ENCODE measurements at places on chromosomes 1 and 21.

- no peak for DNase-seq
Observed at GRCh38 chr1:56644064-56644918, 823 bp upstream of the PRKAA2 start.

DNA sequence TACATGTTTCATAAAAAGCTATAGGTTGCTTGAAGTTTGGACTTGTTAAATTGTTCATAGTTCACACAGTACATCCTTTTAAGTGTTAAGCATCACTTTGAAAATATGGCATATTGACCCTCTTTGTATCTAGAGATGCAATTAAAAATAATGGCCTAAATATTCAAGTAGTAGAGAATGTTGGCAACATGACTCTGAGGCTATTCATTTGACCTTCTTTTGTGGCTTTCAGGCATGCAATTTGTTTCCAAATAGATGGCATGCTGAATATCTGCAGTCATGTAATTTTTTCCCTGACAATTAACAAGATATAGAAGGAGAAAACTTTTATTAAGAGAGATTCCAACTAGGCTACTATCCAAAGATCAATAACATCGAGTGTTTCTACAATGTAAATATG lies 230.5 kb upstream of the ZRANB2 start:
- DNase-seq = no peak

DNA sequence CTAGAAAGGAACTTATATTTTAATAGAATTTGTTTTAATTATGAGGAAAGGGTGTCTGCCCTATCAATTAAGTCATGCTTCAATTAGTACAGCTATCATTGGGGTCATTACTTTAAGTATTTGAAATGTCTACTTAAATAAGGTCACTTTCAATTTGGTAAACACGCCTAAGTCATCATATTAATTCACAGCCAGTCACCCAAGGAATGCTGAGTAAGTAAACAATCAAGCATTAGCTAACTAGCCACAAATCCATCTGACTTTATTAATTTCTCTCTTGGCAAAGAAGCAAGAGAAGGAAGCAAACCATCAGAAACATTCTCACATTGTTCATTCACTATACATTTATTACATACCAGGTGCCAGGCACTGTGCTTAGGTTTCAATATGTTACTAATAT lies 1.2 kb upstream of the LRRC52 start:
- DNase-seq = no peak

GRCh38 chr1:107105914-107106313 lies 34.9 kb upstream of the NTNG1 start:
- no peak for DNase-seq

DNA sequence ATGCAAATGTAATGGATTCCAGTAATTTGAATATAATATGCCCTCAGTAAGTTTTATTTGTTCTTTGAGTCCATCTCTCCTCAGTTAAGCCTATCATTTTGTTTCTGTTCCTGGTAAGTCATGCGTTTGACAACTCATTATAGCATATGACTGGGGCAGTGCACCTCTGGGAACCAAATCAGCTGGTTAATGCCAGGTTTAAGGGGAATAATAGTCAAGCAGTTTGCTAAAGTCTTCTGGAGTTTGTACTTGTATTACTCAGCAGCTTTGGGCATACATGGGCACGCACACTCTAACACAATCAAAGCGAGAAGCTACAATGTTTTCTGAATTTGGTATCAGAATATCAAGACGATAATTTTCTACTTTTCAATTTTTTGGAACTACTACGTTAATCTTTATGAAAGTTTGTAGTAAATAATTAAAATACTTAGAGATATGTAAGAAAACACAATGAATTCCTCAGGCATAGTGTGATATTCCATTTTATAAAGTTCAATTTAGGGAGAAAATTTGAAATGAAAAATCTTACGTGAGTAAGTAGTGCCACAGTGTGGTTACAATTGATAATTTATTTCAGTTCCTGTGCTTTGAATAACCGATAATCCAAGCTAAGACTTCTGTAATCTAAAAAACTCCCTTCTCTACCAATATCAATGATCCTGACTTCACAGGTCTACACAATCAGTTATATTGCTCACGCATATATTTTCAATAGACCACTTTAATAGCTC lies 43.8 kb upstream of the KCTD3 start:
- DNase-seq = no peak

DNA sequence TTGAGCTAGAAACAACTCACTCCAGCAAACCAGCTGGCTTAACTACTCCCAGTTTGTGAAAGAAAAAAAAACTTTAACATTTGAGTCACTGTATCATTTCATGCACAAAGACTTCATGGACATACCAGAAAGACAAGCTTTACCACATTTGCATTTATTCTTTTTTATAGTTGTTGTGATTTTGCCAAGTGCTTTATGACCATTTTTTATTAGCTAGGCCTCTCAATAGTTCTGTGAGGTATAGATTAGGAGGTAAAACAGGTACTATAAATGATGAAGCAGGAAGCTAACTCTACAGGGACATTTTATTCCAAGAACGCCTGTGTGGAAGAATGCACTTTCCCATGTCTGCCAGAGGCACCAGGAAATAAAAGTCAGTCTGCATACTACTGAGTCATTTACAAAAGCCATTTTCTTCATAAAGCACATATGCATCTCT lies 8.2 kb upstream of the DENND1B start:
- no peak for DNase-seq

DNA sequence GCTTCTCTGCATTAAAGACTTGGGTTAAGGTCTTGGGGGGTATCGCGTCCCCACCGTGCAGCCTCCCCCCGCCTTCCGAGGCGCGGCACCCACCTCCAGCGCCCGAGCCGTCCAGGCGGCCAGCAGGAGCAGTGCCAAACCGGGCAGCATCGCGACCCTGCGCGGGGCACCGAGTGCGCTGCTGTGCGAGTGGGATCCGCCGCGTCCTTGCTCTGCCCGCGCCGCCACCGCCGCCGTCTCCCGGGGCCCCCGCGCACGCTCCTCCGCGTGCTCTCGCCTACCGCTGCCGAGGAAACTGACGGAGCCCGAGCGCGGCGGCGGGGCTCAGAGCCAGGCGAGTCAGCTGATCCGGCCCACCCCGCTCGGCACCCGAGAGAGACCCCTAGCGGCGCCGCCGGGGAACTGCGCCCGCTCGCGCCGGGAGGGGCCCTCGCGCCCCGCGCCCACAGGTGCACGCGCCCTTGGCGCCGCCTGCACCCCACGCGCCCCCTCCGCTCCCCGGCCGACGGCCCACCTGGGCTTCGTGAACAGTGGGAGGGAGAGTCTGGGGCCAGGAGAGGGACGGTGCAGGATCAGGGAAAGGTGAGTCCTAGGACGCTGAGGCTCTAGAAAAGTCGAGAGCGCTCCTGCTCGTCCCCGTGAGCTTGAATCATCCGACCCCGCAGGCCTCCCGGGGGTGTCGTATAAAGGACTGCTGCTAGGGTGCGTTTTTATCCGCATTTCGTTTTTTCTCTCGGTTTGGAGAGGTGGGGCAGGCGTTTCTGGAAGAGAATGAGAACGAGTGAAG lies at the start of gene APP:
Gene APP, minus strand, starts transcription at position 300 of the 787 bp plus-strand sequence. Its CDS starts 150 bp downstream, at position 150.
- DNase-seq = peak; percentile 4

DNA sequence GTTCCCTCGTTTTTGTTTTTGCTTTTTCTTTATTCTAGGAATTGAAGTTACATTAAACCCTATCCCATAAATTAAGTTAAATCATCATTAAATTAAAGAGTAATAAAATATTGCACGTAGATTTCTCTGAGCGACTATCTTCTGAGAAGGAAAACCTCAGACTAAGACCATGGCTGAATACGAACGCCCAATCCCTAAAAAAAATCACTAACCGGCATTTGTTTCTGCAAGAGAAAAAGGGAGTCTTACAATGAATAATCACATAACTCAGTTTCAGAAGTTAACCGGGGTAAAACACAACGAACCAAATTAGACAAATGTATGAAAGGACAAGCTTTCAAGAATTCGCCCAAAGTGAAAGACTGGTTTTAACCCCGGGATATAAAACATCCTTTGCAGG lies 1.3 kb downstream of the PIK3R3 start:
- no peak for DNase-seq

GRCh38 chr1:35884934-35885333 lies 1.9 kb downstream of the AGO1 start:
- no peak for DNase-seq

GRCh38 chr1:17636612-17637011 lies 97.1 kb downstream of the ARHGEF10L start:
- peak; percentile 22 for DNase-seq

- DNase-seq = no peak
Observed at GRCh38 chr1:18764362-18764761, 95.1 kb downstream of the TAS1R2 start.

DNA sequence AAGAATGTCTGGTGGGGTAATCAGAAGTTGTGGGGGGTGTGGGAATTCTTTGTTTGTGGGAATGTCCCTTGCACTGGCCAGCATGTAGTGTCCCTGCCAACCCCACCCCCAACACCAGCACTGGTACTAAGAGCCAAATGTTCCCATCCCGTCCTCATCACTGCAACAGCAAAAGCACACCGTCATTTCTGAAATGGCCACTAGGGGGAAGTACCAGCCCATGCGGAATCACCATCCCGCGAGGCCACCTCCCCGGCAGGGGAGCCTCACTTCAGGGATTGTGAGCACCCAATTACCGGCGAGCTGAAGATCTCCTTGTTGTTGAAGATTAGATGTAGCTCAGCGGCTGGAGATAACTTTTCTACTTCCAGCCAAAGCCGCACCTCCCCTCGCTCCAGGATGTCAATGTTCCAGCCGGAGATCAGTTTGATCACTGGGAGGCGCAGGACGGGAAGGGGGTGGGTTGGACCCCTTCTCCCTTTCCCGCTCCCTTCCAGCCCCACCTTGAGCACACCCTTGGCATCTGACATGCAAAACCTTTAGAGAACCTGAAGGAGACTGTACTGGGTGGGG lies 41.0 kb downstream of the MYOM3 start:
- peak; percentile 23 for DNase-seq

DNA sequence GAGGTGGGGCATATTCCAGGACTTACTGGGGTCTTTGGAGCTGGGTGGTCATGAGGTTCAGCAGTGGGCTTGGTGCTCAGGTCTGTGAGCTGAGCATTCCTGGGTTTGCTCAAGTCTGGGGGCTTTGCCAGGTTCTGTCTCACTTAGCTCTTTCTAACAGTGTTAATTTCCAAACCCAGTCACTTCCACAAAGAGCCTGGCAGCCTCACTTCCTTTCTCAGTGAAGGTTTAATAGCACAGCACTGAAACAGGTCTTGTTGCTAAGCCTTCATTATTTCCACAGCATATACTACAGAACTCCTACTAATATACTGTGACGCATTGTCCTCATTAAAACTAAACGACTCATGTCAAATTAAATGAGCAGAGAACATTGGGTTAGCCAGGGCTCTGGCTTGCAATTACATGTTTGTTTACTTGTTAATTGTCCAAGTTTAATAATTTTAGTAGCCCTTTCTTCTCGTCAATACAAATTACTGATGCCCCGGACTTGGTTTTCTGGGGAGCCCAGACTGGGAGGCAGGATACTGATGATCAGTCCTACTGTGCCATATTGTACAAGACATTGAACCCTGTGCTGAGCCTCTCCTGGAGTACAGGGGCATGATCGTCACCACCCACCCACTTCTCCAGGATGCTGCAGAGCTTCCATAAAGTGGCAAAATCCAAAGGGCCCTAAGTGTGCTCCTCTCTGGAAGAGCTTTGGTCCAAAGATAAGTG lies 170.7 kb downstream of the IER5 start:
- DNase-seq = no peak

- no peak for DNase-seq
Observed at GRCh38 chr1:24319312-24319863, at the start of gene GRHL3. Gene GRHL3, plus strand, starts transcription at chr1:24319357. Its CDS starts 195 bp downstream, at chr1:24319552.

- DNase-seq = no peak
Observed at GRCh38 chr1:24169286-24169685, 17.8 kb downstream of the IFNLR1 start.

DNA sequence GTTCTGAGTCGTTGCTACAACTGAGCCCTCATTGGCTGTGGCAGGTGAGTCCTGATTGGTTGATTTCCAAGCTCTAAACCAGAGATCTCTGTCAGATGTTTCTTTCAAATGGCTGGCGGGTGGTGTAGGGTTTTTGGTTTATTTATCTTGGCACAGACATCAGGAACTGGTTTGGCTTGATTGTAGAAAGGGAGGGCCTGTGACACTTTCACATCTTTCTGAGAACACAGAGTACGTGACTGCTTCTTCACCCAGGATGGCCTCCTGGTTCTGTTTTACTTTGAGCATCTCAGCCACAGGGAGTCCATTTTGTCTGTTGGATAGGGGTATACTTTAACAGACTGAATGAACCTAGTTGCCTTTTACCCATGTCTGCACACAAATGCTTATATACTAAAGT lies 89.4 kb upstream of the GPR52 start:
- no peak for DNase-seq

DNA sequence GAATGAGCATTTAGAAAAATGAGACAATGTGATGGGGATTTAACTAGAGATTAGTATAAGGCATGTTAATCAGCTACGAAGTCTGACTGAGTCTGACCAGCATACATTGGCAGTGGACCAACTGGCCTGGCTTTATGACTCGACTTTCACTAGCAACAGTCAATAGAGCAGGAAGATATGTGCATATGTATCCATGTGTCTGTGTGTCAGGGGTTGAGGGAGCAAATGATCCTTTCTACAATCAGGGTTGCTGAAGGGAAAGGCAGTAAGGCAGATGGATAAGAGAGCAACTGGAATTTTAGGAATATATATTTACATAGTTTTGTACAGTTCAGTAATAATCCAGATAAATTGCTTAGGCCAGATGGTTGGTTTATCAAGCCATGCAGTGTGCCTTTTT lies 645.6 kb downstream of the PLA2G4A start:
- no peak for DNase-seq

- DNase-seq = peak; percentile 29
Observed at GRCh38 chr1:89553157-89553556, 28.5 kb downstream of the LRRC8B start.

GRCh38 chr1:230210981-230211336 lies 143.9 kb downstream of the GALNT2 start:
- DNase-seq = no peak

GRCh38 chr1:166066107-166066506 lies 100.7 kb downstream of the FAM78B start:
- no peak for DNase-seq

GRCh38 chr21:28308516-28308915 lies 684.2 kb downstream of the LTN1 start:
- no peak for DNase-seq

DNA sequence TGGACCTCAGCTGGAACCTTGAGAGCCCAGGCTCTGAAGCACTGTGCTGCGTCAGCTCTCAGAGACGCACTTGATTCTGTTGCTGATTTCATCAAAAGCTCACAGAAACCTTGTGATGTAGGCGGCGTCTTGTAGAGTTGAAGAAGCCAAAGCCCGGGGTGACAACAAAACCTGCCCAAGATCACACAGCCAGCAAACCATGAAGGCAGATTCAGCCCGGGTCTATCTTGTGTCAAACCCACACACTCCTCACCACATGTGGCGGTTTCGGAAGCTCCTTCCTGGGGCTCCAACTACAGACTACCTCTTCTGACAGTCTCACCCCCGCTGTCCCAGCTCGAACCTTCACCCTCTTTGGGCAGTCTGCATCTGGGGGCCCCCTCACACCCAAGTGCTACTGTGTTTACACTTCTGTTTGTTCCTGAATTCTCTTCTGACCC lies 50.4 kb downstream of the TENT5C start:
- no peak for DNase-seq

- DNase-seq = no peak
Observed at GRCh38 chr1:211127166-211127565, 6.8 kb downstream of the KCNH1 start.

GRCh38 chr1:206979379-206980043 lies 9.3 kb upstream of the FCAMR start:
- DNase-seq = no peak

- DNase-seq = no peak
Observed at GRCh38 chr1:39130325-39130724, 74.2 kb upstream of the MACF1 start.

GRCh38 chr1:186577216-186577615 lies 103.0 kb downstream of the PTGS2 start:
- DNase-seq = no peak

Measured in NCI-H1436 treated with DMSO at 0.1 percent for 48 hours (cell line).